Activated T-helper 9 cell treated with anti-CD3 and anti-CD28 coated beads, Interleukin-2, amount 50 U/mL, for 16 hours (primary cell): ENCODE measurements at places on chromosomes 16 and 17.

GRCh38 chr16:54050459-54051210, 236.0 kb downstream of the IRX3 start:
- DNase-seq: no peak

GRCh38 chr17:17150448-17150800, 55.7 kb downstream of the PLD6 start:
- DNase-seq: no peak

DNA sequence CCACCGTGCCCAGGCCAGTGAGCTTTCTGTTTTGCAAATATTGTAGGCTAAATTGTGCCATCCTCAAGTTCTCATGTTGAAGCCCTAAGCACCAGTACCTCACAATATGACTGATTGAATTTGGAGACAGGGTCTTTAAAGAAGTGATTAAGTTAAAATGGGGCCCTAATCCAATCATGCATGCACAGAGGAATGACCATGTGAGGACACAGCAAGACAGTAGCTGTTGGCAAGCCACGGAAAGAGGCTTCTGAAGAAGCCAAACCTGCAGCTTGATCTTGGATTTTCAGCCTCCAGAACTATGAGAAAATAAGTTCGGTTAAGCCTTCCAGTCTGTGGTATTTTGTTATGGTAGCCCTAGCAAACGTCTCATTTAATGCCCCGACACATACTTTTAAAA, 24.9 kb downstream of the TOM1L2 start:
- no peak for DNase-seq

DNA sequence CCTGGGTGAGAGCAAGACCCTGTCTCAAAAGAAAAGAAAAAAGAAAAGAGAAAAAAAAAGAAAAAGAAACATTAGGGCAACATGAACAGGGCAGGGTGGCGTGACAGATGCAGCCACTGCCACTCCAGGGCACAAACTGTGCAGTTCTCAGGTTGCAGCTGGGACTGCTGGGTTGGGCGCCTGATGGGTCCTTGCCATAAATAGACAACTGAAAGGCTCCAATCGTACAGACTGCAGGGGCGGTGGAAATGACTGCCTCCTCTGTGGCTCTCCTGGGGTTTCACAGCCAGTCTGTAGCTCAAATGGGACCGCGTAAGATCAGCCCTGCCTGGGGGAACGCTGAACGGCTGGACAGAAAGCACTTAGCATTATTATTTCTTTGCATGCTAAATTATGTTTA, 130.7 kb downstream of the CPPED1 start:
- no peak for DNase-seq

DNA sequence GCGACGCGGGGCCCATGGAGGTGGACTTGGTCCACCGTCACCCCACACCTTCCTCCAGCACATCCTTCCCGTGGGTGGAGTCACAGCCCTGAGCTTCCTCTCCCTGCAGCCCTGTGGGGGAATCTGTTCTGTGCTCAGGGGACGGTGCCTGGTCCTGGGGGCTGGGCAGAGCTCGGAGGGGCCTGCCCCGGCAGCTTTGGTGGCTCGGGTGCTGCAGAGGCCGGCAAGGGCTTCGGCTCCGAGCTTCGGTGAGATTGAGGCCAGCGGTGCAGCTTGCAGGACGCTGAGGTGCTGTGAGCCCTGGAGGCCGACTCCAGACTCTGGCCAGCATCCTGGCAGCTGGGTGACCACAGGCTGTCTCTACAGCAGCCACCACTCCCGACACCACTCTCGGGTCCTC, 36.4 kb downstream of the METRNL start:
- no peak for DNase-seq

GRCh38 chr16:30141750-30142149, 18.7 kb upstream of the MAPK3 start:
- no peak for DNase-seq

GRCh38 chr16:71727551-71728324, 3.2 kb upstream of the PHLPP2 start:
- DNase-seq: no peak

DNA sequence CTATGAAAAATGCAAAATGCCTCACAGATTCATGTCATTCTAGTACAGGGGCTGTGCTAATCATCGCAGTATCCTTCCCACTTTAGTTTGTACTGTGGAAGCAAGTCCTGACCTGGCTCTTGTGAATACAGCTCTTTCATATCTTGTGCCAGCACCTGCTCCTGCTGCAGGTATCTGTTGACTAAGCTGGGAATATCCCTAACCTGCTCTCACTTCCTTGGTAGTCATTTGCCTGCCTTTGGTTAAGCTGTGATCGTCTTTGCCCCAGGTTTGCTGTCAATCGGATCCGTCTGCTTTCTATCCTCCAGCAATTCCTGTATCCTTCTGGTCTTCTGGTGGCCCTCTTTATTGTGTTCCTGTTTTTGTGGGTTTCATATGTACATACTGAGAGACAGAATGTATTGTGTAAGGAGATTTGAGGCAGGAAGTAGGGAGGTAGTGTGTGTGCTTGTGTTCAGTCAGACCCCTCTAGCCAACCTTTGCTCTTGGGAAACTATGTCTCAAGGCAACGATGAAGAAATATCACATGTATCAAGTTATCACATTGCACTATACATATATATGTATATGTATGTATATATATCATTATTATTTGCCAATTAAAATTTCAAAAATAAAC, 7.7 kb upstream of the GINS3 start:
- DNase-seq: no peak
